Stimulated activated CD4-positive, alpha-beta T cell treated with anti-CD3 and anti-CD28 coated beads, Interleukin-15, amount 100 ng/mL, for 1 hour (primary cell): ENCODE measurements at places on chromosomes 1 and 21.

- no peak for DNase-seq
Measured at GRCh38 chr21:42532466-42533181, 19.0 kb downstream of the SLC37A1 start.

- DNase-seq = no peak
Measured at GRCh38 chr1:91643431-91643830, 142.8 kb downstream of the CDC7 start.

DNA sequence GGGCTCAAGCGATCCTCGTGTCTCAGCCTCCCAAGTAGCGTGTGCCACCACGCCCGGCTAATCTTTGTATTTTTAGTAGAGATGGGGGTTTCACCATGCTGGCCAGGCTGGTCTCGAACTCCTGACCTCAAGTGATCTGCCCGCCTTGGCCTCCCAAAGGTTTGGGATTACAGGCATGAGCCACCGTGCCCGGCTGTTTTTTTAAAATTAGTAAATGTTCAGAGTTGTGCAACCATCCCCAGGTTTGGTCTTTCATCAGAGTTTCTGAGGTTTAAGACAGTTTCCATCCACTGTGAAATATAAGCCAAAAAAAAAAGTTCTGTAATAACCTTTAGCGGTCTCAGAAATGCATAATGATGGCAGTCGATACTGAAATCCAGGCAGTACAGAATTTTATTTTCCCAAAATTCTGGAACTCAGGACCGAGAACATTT, 550 bp upstream of the SYT11 start:
- no peak for DNase-seq

DNA sequence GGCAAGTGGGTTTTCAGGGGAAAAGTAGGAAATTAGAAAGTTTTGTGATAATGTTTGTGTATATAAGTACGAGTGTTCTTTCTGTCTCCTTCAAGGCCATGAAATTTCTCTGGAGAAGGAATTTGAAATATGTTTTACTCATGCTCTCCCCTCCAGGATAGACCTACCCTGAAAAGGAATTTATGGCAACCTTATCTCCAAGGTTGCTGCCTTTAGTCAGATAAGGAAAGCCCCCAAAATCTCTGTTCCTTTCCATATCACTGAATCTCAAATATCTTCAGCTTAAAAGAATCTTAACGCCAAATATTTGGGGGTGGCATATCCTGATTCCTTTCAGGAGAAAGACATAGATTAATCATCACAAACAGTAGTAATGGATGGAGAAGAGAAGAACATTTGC, 499 bp upstream of the C4BPB start:
- no peak for DNase-seq

GRCh38 chr1:12186679-12186985, 19.8 kb downstream of the TNFRSF1B start:
- DNase-seq = no peak

GRCh38 chr1:116920211-116920610, 10.5 kb downstream of the PTGFRN start:
- DNase-seq = no peak

DNA sequence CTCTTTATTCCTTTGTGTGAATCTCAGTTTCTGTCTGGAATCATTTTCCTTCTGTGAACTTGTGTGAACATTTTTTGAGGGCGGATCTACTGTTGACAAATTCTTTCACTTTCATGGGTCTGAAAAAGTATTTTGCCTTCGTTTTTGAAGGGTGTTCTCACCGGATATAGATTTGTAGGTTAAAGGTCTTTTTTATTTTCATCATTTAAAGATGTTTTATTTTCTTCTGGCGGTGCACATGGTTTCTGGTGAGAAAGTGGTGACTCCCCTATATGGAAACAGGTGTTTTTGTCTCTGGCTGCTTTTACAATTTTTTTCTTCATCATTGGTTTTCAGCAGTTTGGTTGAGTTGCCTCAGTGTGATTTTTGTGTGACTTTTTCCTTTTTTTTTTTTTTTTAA, 94.9 kb downstream of the DYRK1A start:
- no peak for DNase-seq

- DNase-seq = peak; percentile 64
Measured at GRCh38 chr1:154344977-154345837, 19.9 kb downstream of the ATP8B2 start.

DNA sequence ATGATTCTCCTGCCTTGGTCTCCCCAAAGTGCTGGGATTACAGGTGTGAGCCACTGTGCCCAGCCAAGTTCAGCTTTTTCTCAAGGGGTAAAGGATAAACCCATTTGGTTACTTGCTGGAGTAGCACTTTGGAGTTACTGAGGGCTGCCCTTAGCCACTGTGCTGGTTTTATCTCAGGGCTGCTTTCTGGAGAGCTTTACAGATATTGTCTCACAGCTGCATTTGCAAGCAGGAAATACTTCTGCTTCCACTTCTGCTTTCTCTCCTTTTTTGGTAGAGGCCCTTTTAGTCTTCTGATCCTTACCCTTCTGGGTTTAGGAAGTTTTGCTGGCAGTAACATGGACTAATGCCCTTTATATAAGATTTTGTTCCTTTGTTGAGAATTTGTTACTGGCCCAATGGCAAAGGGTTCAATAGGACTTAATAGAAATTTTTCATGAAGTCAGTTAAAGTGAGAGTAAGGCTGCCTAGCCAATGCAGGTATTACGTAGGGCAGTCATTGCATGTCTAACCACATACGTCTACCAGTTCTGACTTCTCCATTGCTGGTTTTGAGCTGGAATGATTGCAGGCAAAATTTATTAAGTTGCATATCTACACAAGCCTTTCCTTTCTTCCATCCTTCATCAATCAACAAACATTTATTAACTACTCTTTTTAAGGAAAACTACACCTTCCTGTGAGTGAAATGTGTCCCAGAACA, 24.4 kb downstream of the CAP1 start:
- no peak for DNase-seq

- DNase-seq = no peak
Measured at GRCh38 chr1:227540170-227541098, 22.9 kb upstream of the ZNF678 start.

DNA sequence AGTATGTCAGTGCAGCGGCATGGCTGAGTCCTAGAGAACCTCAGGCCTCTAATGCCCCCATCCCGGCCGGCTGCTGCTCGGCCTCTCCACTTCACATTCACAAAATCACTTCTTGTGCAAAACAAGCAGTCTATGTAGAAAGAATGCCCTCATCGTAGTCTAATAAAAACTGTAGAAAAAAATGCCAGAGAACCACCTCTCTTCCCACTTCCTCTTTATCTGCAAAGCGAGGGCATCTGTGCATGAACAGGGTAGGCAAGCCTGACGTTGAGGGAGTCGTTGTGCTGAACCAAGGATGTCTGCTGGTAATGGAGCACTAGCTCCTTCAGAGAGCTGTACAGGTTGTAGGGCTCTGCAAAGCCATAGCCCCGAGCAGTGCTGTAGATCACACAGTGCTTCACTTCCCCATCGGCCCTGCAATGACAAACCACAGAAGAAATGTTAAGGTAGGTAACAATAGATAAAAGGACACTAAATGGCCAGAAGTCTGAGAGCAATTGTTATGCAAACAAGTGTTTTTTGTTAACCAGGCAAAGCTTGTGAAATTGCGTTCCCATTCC, 88.9 kb downstream of the PIK3R3 start:
- no peak for DNase-seq

- DNase-seq = no peak
Measured at GRCh38 chr1:204511366-204511765, 4.8 kb upstream of the MDM4 start.

DNA sequence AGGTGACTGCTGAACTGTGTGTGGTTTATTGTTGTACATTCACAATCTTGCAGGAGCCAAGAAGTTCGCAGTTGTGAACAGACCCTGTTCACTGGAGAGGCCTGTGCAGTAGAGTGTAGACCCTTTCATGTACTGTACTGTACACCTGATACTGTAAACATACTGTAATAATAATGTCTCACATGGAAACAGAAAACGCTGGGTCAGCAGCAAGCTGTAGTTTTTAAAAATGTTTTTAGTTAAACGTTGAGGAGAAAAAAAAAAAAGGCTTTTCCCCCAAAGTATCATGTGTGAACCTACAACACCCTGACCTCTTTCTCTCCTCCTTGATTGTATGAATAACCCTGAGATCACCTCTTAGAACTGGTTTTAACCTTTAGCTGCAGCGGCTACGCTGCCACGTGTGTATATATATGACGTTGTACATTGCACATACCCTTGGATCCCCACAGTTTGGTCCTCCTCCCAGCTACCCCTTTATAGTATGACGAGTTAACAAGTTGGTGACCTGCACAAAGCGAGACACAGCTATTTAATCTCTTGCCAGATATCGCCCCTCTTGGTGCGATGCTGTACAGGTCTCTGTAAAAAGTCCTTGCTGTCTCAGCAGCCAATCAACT, 6.4 kb upstream of the PIGV start:
- DNase-seq = no peak

DNA sequence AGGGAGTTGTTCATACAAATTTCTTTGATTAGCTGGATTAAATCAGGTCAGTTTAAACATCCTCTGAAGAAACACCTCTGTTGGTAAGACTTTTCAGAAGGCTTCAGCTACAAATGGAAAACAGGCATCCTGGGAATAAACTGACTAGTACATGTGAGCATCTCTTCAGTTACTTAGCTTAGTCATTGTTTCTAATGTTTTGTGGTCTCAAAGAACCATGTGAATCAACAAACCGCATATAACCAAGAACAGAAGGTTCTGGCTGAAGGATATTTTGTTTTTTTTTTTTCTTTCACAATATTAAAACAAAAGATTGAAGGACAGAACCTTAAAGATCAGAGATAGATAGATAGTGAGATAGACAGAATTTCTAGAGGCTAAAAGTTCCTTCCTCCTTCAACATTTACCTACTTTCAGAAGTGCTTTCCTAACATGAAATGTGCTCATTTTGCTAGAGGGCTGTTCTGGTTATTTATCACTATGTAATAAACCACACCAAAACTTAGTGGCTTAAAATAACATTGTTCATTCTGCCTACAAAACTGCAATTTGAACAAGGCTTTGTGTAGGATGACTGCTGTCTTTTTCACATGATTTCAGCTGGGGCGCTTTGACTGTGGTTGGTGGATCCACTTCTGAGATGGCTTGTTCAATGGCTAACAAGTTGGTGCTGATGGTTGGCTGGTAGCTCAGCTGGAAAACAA, 119.8 kb upstream of the PTGFR start:
- no peak for DNase-seq

DNA sequence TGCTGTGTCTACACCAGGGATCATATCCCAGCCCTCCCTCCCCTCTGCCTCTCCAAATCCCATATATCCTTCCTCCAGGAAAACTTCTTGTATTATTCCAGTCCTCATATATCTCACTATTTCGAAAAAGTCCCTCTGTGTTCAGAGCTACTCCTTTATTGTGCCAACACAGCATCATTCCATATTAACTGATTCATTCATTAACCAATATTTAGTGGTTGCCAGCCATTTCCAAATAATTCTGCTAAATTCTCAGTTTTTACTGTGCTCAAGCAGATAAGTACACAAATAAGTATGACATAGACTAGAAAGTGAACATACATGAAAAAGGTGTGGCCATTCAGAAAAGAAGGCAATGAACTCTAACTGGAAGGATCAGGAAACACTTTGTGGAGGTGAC, 241.6 kb upstream of the DUSP10 start:
- DNase-seq = no peak

- no peak for DNase-seq
Measured at GRCh38 chr21:35658242-35658641, 402.1 kb downstream of the SETD4 start.

DNA sequence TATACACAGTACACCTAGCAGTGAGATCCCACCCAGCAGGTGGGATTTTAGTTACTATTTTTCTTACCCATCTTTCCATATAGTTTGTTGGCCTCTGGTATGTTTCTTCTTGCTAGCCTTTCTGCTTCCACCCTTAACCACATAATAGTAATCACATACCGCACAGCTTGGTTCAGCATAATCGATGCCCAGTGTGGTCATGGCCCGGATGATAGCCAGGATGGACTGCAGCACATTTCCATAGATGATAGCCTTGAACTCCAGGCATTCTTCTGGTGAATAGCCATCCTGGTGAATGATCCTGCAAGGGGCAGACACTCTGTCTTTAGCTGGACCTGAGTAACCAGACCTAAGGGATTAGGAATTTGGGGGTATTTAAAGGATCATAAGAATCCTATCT, 9.5 kb downstream of the GNAT2 start:
- DNase-seq = no peak

DNA sequence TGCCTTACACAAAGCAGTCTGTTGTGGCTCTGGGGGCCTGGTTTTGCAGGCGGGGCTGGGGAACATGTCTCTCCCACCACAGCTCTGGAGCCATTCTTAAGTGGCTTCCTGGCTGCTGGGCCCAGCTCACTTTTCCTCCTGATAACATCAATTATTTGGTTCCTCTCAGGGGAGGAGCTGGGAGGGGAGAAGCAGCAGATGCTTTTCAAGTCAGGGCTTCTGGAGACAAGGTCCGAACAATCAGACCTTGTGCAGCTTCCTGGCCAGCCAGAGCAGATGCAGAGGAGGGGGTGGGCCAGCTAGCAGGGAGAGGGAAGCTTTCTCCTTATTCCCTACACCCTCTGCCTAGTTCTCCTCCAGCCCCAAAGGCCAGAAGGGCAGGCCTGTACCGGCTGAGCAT, 3.7 kb upstream of the PAQR6 start:
- no peak for DNase-seq

DNA sequence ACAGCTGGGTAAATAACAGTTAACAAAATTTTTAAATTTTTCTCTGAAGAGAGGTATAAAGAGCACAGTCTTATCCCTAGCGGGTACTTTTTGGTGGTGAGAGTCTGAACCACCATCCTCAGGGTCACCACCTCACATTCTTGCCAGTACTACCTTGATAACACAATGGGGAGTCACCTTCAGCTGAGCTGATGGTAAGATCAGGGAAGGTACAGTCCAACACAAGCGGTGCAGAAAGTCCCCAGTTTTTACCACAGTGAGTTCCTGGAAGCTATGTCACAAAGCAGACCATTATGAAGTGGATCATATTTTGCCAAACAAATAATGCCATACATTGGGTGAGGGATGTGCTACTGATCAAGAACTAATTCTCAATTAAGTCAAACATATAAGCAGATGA, 176.9 kb downstream of the FASLG start:
- no peak for DNase-seq

- DNase-seq = no peak
Measured at GRCh38 chr21:22355949-22356348, 1357.7 kb downstream of the NCAM2 start.
